ENCODE measurements at places on chromosomes 4 and X.

DNA sequence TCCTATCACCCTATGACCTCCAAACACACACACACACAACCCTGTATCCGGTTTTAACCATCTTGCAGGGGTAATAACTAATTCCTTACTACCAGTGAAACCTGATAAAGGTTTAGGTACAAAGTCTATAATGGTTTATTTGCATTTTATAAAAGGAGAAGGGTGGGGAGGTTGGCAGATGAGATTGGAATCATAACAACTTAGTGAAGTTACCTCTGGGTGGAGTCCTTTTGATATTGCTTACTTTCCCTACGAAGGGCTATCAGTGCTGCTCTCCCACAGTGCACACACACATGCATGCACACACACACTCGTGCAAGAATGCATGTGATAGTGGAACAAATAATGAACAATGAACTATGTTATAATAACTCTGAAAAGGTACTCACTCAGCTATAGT is 56.1 kb downstream of the CCSER1 start:
- H3K4me3 ChIP-seq, result no peak overlapping the region
- H3K36me3 ChIP-seq, result no peaks in the 10 kb centered on the region
- no peak overlapping the region for H3K27ac ChIP-seq
- DNase-seq, result no peak

- H3K27me3 ChIP-seq, result no peaks in the 10 kb centered on the region
- H3K36me3 ChIP-seq, result no peaks in the 10 kb centered on the region
- H3K4me1 ChIP-seq, result peaks cover 13% of the 10 kb centered on the region
- H3K4me3 ChIP-seq, result peak within 1 kb of the TSS; percentile 56
- peak; percentile 85 for DNase-seq
- H3K27ac ChIP-seq, result no peak within 1 kb of the TSS
These were observed at the start of gene CD38 for GRCh38 chr4:15778289-15779241. TSS of gene CD38 (plus strand) at chr4:15778328. CDS start at chr4:15778415, 87 bp downstream.

DNA sequence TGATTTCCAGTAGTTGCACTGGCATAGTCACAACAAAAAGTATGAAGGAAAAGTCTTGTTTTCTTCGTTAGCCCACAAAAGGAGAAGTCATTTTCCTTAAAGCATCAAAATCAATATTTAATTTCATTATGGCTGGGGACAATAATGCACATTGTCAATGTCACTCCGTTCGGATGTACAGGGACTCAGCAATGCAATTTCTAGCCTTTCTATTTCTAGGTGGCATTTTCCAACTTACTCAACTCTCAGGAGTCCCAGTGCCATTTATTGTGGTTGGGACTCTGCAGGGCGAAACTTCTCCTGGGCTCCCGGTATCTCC is 99.6 kb downstream of the CEP135 start:
- peaks cover 35% of the 10 kb centered on the region for H3K27me3 ChIP-seq
- peaks cover 11% of the 10 kb centered on the region for H3K4me1 ChIP-seq
- DNase-seq, result no peak
- H3K36me3 ChIP-seq, result no peaks in the 10 kb centered on the region
- peak overlapping the region; percentile 53 for H3K4me3 ChIP-seq

DNA sequence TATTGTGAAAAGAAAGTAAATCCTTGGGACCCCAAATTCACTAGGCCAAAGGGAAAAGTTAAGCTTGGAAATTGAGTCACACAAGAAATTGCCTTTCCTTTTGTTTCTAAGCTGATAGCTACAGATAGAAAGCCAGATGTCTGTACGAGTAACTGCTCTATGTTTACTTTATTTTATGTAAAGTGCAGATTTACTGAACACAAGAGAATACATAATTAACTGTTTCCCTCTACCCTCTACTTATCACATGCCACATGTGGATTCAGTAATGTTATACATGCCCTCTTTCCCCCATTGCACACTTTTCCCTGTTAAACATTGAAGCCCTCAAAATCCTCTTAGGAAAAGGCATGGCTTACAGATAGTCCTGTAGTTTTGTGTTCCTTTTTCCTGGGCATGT is 16.5 kb upstream of the TDO2 start:
- H3K4me3 ChIP-seq, result no peak overlapping the region
- H3K27ac ChIP-seq, result no peak overlapping the region
- no peaks in the 10 kb centered on the region for H3K27me3 ChIP-seq
- H3K4me1 ChIP-seq, result no peaks in the 10 kb centered on the region
- DNase-seq, result no peak

DNA sequence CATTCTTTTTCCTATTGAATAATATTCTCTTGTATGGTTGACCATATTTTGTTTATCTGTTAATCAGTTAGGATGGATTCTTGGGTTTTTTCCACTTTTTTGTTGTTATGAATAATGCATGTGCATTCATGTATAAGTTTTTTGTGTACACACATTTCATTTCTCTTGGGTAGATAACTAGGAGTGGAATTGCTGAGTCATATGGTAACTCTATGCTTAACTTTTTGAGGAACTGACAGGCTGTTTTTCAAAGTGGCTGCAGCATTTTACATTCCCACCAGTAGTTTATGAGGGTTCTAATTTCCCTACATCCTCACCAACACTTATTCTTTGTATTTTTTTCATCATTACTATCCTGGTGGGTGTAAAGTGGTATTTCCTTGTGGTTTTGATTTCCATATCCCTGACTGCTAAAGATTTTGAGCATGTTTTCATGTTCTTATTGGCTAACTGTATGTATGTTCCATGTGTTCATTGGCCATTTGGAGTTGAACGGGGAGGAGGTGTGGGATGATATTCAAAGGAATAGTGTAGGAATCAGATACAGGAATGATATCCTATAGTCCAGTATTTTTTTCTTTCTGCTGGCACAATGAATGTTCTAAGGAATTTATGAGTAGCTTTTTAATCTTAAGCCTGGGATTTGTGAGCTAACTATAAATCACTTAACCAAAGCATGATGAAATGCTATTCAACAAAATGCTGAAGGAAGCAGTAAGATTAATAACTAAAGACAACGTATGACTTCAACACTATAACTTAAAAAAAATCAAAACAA is 114.3 kb downstream of the AMELX start:
- no peak for DNase-seq
- no peaks in the 10 kb centered on the region for H3K4me1 ChIP-seq
